ENCODE measurements at places on chromosomes 16 and 17.

- no peak for DNase-seq
Measured at GRCh38 chr17:869567-870525, 87.7 kb downstream of the MRM3 start.

DNA sequence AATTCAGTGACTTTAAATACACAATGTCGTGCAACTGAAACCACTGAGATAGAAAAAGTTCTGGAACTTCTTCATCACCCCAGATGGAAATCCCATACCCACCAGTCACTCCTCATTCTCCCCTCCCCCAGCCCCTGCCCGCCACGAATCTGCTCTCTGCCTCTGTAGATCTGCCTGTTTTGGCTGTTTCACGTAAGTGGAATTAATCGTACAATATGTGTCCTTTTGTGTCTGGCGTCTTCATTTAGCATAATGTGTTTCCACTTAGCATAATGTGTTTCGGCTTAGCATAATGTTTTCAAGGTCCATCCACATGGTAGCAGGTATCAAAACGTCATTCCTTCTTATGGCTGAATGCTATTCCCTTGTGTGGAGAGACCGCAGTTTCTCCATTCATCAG is 3.5 kb upstream of the SPPL2C start:
- no peak for DNase-seq

GRCh38 chr16:24424364-24424763 is 115.0 kb upstream of the RBBP6 start:
- DNase-seq, result no peak

DNA sequence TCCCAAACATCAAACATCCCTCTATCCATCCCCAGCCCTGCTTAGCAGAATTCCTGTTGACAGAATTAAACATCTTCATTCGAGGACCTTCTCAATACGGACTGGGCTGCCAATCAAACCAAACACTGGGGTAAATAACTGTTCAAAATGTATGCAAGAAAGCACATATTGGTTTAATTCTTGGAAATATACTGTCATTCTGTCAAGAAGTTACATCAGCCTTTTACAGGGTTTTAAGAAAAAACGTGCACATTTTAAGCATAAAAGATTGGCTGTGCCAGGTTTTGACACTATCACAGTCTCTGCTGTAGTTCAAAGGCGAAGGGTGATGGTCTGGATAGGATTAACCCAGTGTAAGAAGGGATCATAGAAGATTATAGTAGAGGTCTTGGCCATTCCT is 25.1 kb upstream of the CCNF start:
- no peak for DNase-seq

- no peak for DNase-seq
Measured at GRCh38 chr17:47221154-47221553, 12.0 kb downstream of the MYL4 start.

GRCh38 chr16:25014500-25015147 is 545 bp downstream of the ARHGAP17 start:
- DNase-seq, result no peak

- DNase-seq, result no peak
Measured at GRCh38 chr17:47978324-47978723, 7.4 kb downstream of the CDK5RAP3 start.

DNA sequence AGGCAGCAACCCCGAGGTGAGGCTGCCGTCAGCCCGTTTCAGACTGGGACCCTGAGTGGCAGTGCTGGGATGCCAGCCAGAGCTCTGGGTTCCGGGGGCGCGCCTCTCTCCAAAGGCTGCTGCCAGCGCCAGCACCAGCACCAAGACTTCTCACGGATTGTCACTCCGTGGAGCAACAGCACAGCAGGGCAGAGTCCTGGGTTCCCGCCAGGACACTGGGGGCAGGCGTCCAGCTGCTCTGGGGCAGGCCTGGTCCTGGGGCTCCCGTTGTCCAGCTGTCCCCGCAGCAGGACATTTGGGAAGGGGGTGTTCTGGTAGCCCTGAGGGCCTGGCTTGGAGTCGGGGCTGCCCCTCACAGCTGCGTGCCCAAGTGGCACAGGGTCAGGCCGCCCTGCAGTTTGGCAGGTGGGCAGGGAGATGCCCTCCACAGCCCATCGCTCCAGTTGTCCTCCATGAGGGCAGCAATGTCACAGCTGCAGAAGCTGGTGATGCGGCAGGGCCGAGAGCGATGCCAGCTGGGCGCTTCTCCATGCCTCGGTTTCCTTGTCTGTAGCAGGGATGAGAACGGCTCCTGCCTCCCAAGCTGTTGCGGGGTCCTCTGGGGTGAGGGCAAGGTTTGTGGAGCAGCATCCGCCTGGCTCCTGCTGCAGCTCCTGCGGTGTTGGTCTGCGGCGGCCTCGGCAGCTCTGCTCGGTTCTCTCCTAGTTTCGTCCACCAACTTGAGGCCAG is 137.3 kb upstream of the CIBAR2 start:
- no peak for DNase-seq

GRCh38 chr16:20866145-20866772 is 33.9 kb downstream of the DCUN1D3 start:
- no peak for DNase-seq

DNA sequence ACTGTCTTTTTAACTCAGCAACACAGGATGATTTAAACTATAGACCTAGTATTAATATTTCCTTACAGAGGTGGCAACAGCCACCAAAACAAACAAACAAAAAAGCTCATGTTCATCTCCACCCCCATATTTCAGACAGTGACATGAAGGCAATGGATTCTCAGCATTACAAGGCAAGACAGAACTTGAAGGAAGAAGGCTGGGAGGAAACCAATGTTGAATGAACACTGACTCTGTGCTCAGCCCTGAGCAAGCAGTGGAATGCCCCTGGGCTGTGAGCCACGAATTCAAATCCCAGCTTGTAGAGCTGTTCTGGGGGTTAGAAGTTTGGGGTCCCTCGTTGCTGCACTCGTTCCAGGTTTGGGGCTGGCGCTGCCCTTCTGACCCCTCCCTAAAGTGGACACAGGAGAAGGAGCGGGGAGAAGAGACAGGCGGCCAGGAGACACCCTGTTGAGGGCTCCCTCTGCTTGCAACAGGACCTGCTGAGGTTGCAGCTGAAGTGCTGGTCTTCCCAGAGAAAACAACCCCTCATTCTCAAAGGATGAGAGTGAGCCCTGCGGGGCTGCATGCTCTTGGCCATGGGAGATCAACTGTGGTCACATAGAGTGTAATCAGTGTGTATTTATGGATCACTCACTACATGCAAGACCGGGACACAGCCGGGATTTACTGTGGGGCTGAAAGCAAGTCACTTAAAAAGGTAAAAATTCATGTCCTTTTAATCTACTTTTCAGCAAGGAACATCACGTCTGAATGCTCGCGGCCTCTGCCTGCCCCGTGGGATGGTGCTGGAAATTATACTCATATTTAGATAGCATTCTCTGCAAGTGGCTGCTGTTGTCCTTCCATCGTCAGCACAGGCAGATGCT is 34.3 kb downstream of the MYH3 start:
- no peak for DNase-seq

- DNase-seq, result no peak
Measured at GRCh38 chr16:31025339-31025738, 8.0 kb upstream of the STX4 start.

DNA sequence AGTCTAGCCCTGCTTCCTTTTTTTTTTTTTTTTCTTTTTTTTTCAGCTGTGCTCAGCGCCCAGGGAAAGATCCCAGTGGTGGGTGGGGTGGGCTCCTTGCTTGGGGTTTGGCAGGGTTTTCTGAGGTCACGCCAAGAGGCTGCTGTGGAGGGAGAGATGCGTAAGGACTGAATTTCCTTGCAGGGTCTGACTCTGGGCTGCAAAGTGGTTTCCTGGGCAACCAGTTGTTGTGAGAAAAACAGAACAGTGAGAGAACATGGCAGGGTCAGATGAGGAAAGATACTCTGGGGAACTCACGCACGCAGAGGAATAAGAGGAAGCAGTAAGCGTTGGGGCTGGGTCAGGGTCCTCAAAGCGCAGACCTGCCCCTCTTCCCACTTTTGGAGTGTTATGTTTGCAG is 119.5 kb downstream of the IRF8 start:
- DNase-seq, result no peak

DNA sequence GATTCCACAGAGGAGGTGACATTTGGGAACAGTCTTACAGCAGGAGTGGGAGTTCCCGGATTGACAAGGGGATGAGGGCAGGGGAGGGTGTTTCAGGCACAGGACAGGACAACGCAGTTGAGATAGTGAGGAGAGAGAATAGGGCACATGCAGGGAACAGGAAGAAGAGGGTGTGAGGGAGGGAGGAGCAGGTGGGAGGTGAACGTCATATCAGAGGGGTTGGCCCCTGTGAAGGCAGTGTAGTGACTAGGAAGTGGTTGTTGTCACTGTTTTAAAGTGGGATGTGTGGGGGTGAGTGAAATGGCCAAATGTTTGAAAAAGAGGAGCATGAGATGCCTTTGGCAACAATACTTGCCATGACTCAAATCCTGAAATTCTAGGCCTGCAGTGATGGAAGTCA is 12.2 kb downstream of the PRKCB start:
- no peak for DNase-seq

DNA sequence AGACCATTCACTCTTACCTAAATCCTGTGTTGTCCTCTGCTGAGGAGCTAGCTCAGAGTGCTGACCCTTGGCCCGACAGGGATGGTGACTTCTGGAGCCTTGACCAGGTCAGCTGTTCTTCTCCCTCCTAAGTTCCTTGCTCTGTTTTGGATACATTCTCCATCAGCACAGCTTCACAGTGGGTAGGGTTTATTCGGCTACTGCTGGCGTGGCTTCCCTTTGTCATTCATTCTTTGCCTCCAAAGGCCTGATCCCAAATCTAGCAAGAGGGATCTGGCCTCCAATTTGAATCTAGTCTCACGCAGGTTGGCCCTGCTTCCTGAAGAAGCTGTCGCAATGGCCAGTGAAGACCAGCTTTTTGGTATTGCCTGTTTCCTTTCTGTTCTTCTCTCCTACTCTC is 116.6 kb downstream of the SHISA9 start:
- DNase-seq, result no peak

- no peak for DNase-seq
Measured at GRCh38 chr16:28192806-28193529, 18.8 kb downstream of the XPO6 start.

- no peak for DNase-seq
Measured at GRCh38 chr16:67967958-67968399, 458 bp downstream of the SLC12A4 start.

- DNase-seq, result no peak
Measured at GRCh38 chr16:70656712-70657263, 10.4 kb downstream of the IL34 start.

DNA sequence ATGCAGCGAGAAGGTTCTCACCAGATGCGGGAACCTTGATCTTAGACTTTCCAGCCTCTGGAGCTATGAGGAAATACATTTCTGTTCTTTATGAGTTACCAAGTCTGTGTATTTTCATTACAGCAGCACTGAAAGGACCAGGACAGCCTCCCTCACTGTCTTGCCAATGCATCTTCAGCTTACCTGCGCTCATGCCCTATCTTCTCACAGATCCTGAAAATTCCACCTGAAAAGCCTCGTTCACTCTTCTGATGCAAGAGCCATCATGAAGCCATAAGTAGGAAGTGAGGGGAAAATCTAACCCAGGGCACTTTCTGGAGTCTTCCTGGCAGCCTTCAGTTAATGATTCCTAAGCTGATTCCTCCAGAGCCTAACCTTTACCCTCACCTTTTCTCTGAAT is 194.0 kb downstream of the SALL1 start:
- no peak for DNase-seq

GRCh38 chr16:21163576-21163975 is 5.1 kb downstream of the LDAF1 start:
- DNase-seq, result no peak

DNA sequence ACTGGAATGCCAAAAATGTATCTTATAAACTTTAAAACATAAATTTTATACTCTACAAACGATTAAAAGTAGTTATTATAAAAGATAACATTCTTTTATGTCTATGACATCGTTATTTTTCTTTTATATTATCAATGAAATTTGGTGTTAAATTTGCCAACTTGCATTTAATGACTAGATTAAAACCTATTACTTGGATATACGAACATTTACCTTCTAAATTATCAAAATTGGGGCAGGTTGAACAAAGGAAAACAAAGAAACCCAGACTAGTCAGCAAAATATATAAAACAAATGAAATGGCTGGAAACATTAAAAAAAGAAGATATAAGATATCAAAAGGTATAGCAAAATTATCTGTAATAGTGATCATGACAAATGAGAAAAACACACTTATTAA is 34.1 kb upstream of the ABCA3 start:
- no peak for DNase-seq

DNA sequence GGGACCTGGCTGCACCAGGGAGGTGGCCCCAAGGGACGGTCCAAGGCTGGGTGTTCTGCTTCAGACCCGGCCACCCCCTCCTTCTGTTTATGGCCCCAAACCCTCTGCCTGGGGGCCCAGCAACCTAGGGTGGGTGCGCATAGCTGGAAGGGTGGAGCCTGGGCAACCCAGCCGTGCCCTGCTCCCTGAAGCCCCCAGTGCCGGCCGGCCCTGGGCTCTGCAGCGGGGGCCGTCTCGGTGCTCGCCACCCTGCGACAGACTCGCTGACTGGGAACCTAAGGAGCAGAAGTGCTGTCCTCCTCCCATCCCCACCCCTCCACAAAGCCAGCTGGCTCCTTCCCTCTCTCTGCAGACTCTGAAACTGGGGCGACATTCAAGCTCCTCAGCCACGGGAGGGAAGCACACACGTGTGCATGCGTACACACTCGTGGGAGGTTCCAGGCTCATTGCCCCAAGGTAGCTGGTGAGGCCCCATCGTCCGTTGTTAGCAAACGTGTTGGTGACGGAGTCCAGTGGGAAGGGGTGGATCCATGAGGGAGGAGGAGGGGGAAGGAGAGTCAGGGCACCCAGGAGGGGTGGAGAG is 43.4 kb downstream of the ENGASE start:
- DNase-seq, result no peak

GRCh38 chr16:51523400-51523799 is 372.3 kb upstream of the SALL1 start:
- no peak for DNase-seq

DNA sequence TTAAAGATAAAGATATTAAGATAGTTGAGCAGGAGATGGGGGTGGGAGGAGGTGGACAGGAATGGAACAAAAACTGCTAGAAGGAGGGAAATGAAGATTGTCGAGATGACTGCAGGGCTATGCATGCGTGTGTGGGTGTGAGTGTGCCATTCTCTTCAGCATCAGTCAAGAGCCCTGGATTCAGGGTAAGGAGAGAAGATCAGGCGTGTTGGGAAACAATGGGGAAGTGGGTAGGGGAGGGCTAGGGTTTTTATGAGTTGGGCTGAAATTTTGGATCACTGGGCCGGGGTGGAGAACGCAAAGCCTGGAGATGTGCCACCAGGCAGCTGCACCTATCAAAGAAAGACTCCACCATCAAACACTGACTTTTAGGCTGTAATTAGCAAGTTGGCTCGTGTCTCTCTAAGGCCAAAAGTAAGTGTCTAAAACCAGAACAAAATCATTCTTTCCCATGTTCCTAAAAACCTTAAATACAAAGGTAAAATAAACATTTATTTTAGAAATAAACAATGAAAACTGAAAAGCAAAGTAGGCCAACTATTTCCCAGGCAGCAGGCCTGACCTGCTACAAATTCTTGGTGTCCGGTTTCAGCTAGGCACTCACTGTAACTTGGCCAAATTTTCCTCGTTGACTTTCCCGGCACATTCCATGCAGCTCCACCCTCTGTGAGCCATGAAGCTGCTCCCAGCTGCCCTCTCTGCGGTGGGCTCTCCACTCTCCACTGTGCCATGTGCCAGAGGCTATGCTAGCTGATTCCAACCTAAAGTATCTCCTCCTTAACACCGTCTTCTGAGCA is 4.2 kb downstream of the CDRT4 start:
- DNase-seq, result no peak

GRCh38 chr17:40060887-40061608 is 1.7 kb upstream of the THRA start:
- no peak for DNase-seq
